ENCODE measurements at places on chromosomes 7 and 10. TPM values are rescaled to one million over a fixed set of nuclear protein-coding genes. Genes with fewer than 3 reads are reported as not detected.

- peak; percentile 21 for DNase-seq
These were observed 117.1 kb downstream of the ANKRD26 start for GRCh38 chr10:26983156-26983555.

- peak; percentile 59 for DNase-seq
These were observed 1212.8 kb downstream of the REEP3 start for GRCh38 chr10:64733980-64734379.

DNA sequence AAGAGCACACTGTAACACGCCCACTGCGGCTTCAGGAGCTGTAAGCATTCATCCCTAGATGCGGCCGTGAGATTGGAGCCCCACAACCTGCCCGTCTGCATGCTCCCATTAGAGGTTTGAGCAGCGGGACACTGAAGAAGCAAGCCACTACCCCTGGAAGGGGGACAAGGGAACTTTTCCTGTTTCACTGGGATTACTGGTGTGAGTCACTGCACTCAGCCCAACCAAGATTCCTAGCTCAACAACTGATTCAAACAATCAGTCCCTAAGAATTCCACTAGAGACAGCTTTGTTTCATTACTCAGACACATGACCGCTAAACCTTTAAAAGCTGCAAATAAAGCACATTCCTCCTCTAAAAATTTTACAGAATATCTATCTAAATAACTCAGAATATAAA, 69.8 kb downstream of the ORC5 start:
- DNase-seq: peak; percentile 58

- DNase-seq: no peak
These were observed 98.0 kb downstream of the NPY start for GRCh38 chr7:24381894-24382505.

GRCh38 chr10:93300981-93301380, 181.2 kb downstream of the MYOF start:
- no peak for DNase-seq

GRCh38 chr7:127209886-127210285, 42.9 kb downstream of the GRM8 start:
- no peak for DNase-seq

The EPO gene
- total RNA-seq: not detected

DNA sequence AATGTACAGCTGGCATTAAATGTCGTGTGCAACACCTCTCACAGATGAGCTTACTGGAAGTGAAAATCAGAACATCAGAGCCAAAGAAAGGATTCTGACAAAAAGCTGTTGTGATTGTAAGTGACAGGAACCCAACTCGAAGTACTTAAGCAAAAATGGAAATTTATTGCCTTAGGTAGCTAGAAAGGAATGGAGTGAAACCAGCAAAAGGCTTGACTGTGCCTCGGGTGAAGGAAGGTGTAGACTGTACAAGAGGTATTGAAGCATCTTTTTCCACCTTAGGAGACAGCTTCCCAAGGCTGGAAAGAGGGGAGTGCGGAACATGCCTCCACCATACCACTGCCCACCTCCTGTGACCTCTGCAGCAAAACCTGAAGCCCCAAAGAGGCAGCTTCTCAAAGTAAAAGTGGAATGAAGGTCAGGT, 27.3 kb upstream of the ITGB1 start:
- DNase-seq: no peak

DNA sequence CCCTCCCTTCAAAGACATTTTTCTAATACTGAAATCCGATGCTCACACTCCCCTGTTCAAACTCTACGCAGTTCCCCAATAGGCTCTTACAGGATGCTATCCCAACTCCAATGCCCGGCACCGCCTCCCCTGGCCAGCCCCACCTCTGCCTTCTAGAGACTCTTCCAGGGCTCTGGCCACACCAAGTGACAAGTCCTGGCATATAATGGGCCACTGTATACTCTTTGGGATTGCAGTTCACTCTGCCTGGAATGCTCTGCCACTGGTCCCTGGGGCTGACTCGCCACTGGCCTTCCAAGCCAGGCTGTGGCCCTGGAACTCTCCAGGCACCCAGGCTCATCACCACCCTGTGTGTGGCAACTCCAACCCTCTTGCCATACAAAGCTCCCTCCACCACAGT, 3.1 kb upstream of the BRI3 start:
- DNase-seq: no peak

The SPDYE11 gene
- total RNA-seq: not detected

DNA sequence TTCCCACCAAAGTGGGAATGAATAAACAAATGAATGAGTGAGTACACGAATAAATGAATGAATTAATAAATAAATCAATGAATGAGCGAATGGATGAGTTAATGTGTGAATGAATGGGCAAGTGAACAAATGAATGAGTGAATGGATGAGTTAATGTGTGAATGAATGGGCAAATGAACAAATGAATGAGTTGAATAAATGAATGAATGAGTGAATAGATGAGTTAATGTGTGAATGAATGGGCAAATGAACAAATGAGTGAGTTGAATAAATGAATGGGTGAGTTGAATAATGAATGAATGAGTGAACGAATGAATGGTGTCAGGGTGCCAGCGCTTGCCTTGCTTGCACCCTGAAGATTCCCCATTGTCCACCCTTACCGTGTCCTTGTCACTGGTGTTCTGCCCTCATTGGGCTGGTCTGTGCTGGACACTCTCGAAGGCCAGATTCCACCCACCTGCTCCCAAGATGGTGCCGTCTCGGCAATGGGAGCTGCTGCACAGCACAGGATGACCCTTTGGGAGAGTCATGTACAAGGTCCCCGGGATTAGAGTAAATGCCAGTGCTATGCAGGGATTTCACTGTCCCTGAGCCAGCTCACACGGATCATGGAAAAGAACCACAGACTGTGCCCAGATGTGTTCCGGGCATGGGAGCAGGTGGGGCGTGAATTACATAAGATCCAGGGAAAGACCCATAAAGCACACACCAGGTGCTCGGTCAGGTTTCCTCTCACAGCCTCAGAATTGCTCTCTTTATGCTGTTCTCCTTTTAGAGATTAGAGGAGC, 83.2 kb downstream of the CAMK1D start:
- no peak for DNase-seq

The MMD2 gene
- not detected for total RNA-seq

The CRYGN gene
- total RNA-seq: not detected

Data from renal cortical epithelial cell (primary cell).